ENCODE measurements at places on chromosomes 2 and 18.

- DNase-seq: no peak
These were observed 1935.1 kb upstream of the PIK3C3 start for GRCh38 chr18:40019797-40020392.

GRCh38 chr2:223545830-223546229 lies 56.3 kb downstream of the SCG2 start:
- no peak for DNase-seq

GRCh38 chr2:84865181-84865783 lies 15.6 kb downstream of the TRABD2A start:
- DNase-seq: no peak

- DNase-seq: no peak
These were observed 34.4 kb downstream of the NEMP2 start for GRCh38 chr2:190500054-190500502.

DNA sequence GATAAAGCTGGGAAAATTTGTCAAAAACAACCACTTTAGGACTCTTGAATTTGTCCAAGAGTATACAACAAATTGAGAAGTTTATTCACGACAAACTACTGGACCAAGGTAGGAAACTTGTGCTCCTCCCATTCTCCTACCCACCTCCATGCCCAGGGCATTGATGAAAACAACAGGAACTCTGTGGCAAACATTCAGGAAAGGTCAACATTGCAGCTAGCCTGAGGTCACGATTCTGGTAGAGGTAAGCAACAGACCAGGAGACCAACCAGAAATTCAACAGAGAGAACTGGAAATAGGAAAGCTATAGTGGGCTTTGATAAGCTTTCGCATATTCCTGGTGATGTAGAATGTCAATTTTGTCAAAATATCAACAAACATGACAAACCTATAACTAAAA lies 209.1 kb upstream of the CTAGE1 start:
- DNase-seq: no peak

- DNase-seq: no peak
These were observed 88.1 kb downstream of the OXER1 start for GRCh38 chr2:42675815-42676214.
